NCI-H2081 (cell line): ENCODE measurements at places on chromosomes 5 and 9.
A peak's percentile ranks its signal among the peaks of the same experiment; 100 is the strongest.

GRCh38 chr5:10632110-10632761 is 68.4 kb downstream of the ANKRD33B start:
- no peak for DNase-seq

- DNase-seq, result no peak
Observed at GRCh38 chr9:88710449-88710848, 175.5 kb downstream of the NXNL2 start.

GRCh38 chr9:108466304-108466703 is 389.5 kb downstream of the ACTL7B start:
- DNase-seq, result no peak

DNA sequence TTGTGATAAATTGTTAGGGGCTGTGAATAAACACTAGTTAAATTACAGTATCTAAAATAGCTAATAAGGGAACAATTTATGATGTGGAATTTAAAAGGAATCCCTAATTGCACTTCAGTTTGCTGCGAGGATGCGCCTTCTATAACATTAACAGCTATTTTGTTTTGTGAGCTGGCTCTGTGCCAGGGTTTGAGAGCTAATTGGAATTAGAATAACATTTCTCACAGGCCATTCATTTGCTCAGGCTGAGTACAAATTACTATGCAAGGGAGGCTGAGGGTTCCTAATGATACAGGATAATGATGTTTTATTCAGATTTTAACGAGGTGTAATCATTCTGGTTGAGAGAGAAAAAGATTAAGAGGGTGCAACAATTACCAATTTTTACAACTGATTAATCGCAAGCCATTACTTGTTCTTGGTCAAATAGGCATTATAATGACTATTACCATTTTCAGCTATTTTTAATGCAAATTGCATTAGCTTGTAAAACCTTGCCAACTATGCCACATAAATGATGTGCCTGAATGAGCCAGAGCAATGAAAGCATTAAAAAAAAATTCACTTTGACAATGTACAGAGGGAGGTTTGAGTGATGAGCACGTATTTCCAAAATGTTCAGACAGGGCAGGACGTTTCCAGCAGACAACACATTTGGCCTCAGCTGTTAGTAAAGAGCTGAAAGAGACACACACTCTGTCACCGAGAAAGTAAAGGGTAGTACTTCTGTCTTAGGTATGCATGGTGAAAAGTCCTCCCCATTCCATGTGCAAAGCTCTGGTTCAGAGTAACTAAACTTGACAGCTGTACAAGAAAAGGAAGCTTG is 576.5 kb downstream of the TLE1 start:
- DNase-seq, result peak; percentile 78

DNA sequence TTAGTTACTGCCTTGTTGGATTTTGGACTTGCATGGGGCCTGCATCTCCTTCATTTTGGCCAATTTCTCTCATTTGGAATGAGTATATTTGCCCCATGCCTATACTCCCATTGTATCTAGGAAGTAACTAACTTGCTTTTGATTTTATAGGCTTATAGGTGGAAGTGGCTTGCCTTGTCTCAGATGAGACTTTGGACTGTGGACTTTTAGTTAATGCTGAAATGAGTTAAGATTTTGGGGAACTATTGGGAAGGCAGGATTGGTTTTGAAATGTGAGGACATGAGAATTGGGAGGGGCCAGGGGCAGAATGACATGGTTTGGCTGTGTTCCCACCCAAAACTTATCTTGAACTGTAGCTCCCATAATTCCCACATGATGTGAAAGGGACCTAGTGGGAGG is 42.5 kb upstream of the SMARCA2 start:
- no peak for DNase-seq

GRCh38 chr9:4985386-4986266 is 554 bp downstream of the JAK2 start:
- peak; percentile 51 for DNase-seq

- no peak for DNase-seq
Observed at GRCh38 chr9:34997379-34997781, 7.8 kb downstream of the DNAJB5 start.
